ENCODE measurements at places on chromosomes 7 and 10.

DNA sequence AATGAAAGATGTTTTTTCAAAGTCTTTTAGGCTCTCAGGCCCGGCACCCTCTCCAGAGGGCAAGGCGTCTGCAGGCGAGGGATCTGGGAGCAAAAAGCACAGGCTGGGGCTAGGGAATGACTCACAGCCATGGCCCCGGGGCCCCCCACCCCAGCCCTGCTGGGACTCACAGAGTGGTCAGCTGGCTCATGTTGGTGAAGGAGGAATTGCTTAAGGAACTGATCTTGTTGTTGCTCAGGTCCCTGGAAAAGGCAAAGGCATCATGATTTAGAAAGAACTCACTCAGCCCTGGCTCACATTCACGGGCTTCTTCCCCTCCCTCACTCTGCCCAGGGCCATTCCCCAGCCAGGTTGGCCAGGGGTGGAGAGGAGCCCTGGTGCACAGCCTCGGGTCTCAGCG lies 151.5 kb downstream of the SLIT1 start:
- no peak for DNase-seq

GRCh38 chr10:130557181-130557845 lies 421.1 kb downstream of the GLRX3 start:
- DNase-seq, result no peak

DNA sequence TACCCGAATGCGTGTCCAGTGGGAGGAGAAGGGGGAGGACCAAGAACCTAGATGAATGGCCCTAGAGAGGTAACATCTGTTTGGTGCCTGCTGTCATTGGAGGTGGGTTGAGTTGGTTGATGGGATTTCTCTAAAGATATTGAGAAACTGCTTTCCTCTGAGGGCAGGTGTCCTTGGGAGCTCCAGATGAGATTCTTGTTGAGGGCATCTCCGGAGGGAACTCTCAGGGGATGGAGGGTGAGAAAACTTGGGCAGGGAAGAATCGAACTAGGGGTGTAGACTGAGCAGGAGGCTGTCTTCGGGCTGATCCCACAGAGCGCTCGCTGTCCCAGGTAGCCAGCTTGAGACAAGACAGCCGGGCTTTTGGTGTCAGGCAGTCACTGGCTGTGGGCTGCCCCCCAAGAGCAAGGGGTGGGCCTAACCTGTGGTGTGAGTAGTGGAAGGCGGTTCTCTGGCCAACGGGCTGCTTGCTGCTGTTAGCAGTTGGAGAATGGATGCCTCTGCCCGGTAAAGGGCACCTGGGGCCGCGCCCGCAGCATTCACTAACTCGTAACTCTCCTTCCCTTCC lies 3.7 kb downstream of the IRF5 start:
- no peak for DNase-seq

DNA sequence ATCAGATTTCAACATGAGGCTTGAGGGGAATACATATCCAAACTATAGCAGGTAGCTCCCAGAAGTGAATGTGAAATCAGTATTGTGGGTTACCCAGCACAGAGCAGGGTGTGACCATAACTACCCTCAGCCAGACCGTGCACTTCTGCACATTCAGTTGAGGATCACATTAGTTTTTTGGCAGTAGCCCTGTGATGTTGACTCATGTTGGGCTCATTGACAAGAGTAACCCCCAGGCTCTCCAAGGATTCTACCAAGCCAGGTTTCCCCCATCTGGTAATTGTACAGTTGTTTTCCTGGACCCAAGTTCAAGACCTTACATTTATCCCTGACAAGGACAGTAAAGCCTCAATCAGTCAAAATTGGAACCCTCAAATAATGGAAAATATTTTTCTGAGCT lies 11.7 kb upstream of the CPA4 start:
- no peak for DNase-seq

GRCh38 chr7:139572071-139572470 lies 48.6 kb downstream of the CLEC2L start:
- DNase-seq, result no peak

- no peak for DNase-seq
Measured at GRCh38 chr10:30821994-30822692, 192.6 kb upstream of the LYZL2 start.

- DNase-seq, result no peak
Measured at GRCh38 chr7:130037703-130038102, 13.5 kb downstream of the ZC3HC1 start.

- no peak for DNase-seq
Measured at GRCh38 chr10:126598009-126598408, 72.5 kb downstream of the C10orf90 start.

Data from SK-N-DZ (cell line).